ENCODE measurements at places on chromosomes 1 and 21.

DNA sequence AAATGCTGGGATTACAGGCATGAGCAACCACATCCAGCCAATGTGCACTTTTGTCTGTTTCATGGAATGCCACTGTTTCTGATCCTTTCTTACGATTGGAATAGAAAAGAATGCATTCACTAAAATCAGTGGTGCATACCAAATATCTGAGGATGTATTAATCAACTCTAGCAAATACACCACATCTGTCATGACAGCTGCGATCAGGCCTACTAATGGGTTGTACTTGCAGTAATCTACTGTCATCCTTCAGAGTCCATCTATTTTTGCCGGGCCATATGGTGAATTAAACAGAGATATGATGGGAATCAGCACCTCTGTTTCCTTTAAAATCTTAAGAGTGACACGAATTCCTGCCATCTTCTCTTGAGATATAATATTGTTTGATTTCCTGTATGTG is 8.5 kb upstream of the USP1 start:
- H3K27me3 ChIP-seq = peaks cover 3% of the 10 kb centered on the region
- H3K36me3 ChIP-seq = no peaks in the 10 kb centered on the region
- H3K27ac ChIP-seq = no peak overlapping the region
- H3K4me3 ChIP-seq = no peak overlapping the region
- no peaks in the 10 kb centered on the region for H3K4me1 ChIP-seq

- DNase-seq = no peak
- no peak overlapping the region for H3K27ac ChIP-seq
- H3K4me3 ChIP-seq = no peak overlapping the region
- peaks cover 2% of the 10 kb centered on the region for H3K27me3 ChIP-seq
- H3K4me1 ChIP-seq = no peaks in the 10 kb centered on the region
- no peaks in the 10 kb centered on the region for H3K36me3 ChIP-seq
These were observed 268.7 kb downstream of the PTGER3 start for GRCh38 chr1:70778934-70779333.

DNA sequence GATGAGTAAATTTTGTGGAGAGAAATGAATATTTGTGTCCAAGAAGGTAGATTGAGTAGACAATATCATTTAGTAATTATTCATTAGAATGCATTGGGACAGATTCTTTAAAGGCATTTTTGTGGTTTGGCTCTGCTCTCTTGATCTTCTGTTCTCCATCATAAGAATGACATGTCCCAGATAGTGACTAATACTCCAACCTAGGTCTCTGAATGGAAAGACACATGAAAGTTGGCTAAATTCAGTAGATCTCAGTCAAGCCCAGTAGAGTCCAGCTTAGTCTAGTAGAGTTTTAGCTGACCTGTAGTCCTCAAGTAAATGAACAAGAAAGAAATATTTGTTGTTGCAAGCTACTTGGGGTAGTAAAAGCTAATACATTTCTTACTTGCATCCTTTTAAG is 61.8 kb upstream of the DNAH14 start:
- no peak overlapping the region for H3K4me3 ChIP-seq
- no peak overlapping the region for H3K27ac ChIP-seq
- no peak for DNase-seq
- H3K36me3 ChIP-seq = no peaks in the 10 kb centered on the region
- no peaks in the 10 kb centered on the region for H3K4me1 ChIP-seq

DNA sequence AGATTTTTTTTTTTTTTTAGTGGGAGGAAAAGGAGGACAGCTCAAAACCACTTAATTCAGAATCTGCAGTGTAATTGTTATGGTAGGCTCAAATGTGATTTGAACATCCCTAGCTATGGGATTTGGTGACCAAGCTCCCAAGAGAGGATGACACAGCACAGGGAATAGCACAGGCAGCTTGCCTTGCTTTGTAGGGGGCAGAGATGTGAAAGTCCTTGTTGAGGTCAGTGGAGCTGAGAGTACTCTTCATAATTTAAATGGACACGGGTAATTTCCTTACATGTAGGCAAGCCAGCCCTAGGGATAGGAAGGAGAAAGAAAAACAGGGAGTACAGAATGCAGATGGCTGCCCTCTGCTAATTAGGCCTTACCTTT is 3.2 kb upstream of the UCK2 start:
- DNase-seq = no peak
- H3K27me3 ChIP-seq = peaks cover 14% of the 10 kb centered on the region
- H3K27ac ChIP-seq = peak overlapping the region; percentile 64

DNA sequence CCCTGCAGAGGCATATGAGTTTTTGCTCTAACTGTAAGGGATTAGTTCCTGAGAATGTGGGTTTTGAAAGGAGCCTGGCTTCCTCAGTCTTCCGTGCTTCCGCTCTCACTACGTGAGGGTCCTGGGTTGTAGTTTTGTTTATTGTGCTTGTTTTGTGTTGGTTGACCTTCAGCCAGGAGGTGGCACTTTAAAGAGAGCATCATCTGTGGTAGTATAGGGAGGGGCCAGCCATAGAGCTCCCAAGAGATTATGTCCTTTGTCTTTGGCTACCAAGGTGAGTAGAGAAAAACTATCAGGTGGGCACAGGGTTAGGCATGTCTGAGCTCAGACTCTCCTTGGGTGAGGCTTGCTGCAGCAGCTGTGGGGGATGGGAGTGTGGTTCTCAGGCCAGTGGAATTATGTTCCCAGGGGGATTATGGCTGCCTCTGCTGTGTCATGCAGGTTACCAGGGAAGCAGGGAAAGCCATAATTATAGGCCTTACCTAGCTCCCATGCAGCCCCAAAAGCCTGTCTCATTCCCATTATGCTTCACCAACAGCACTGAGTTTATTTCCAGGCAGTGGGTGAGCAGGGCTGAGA is 23.5 kb downstream of the CYP4B1 start:
- H3K27ac ChIP-seq = no peak overlapping the region
- H3K4me3 ChIP-seq = no peak overlapping the region
- no peak for DNase-seq
- H3K4me1 ChIP-seq = no peaks in the 10 kb centered on the region

DNA sequence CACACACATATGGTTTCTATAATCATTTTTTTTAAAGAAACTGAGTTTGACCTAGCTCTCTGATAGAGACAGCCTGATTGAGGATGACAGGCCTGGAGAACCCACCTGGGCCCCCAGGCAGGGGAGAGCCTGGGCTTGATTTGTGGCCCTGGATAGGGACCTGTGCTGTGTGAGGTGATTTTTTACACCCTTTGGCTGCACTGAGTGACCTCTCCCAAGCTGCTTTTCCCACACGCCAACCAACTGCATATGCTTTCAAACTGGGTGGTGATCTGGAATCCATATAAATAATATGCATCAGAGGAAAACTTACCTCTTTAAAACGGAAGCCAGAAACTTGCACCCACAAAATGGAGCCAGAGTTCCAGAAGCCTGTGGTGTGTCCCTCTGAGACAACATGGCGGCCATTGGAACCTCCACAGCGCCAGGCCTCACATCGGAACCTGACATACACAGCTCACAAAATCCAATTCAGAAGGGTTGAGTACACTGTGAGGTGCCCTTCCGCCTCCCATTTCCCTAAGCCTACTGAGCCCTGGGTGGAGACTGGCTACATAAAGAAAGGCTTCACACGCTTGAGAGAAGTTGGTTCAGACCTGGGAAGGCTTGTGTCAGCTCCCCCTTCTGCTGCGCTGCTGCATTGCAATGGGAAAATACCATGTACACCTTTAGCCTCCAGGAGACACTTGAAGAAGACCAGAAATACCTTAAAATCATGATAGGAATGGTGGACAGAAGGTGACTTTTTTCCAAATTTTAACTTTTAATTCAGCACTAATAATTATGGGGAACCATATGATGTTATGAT is 160.7 kb downstream of the HHIPL2 start:
- peak; percentile 50 for DNase-seq
- no peaks in the 10 kb centered on the region for H3K27me3 ChIP-seq
- H3K27ac ChIP-seq = no peak overlapping the region
- H3K4me1 ChIP-seq = no peaks in the 10 kb centered on the region

DNA sequence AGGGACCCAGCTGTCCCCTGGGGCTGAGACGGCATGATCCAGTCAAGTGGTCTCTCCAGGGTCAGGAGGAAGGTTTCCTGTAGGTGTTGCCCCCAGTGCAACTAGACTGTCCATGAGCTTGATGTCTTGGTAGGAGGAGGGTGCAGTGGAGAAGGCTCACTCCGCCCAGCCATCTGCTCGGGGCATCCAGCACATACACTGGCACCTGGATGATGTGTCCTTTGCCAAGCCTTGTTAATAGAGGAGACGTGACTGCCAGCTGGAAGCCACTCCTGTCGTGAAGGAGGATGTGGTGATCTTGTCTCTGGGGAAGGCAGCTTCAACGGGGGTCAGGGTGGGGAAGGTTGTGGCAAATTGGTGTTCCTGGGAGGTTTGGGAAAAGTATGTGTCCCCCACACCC is 6.2 kb downstream of the DISP3 start:
- DNase-seq = no peak
- H3K36me3 ChIP-seq = no peaks in the 10 kb centered on the region
- H3K27me3 ChIP-seq = peaks cover 12% of the 10 kb centered on the region
- H3K27ac ChIP-seq = peak overlapping the region; percentile 20
- H3K4me1 ChIP-seq = peaks cover 69% of the 10 kb centered on the region
- peak overlapping the region; percentile 74 for H3K4me3 ChIP-seq
